ENCODE measurements at places on chromosomes 6 and 20.

- DNase-seq = no peak
Measured at GRCh38 chr6:62262283-62262682, 23.7 kb downstream of the KHDRBS2 start.

- DNase-seq = no peak
Measured at GRCh38 chr6:1025821-1026220, 286.1 kb upstream of the FOXQ1 start.

DNA sequence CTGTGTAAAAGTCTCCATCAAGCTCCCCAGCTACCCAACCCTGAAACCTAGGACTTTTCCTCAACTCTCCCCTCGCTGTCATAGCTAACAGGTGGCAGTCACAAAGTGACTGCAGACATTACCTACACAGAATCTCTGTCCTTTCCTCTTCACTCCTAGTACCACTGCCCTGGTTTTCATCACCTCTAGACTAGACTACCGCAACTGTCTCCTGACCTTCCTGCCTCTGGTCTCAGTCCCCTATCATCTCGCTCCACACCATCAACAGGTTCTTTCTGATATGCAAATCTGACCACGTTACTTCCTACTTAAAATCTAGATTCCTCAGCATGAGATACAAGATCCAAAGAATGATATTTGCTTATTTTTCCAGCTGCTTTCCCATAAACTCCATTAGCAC is 93.8 kb downstream of the SMLR1 start:
- DNase-seq = no peak

DNA sequence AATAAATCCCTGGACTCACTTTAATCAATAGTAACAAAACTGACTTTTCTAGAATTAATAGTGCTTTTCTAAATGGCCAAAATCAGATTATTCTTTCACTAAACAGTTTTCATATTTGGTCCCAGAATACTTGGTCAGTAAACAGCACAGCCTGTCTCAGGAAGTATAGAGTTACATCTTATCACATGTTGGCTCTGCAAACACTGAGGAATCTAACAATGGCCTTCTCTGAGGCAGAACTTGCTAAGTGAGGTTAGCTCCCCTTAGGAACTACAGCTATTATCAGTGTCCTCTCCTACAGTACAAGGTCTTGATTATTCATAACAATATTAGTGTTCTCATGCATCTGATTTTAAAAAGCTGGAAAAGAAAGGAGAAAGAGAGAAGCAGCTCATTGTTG is 1622.8 kb downstream of the HACE1 start:
- no peak for DNase-seq

DNA sequence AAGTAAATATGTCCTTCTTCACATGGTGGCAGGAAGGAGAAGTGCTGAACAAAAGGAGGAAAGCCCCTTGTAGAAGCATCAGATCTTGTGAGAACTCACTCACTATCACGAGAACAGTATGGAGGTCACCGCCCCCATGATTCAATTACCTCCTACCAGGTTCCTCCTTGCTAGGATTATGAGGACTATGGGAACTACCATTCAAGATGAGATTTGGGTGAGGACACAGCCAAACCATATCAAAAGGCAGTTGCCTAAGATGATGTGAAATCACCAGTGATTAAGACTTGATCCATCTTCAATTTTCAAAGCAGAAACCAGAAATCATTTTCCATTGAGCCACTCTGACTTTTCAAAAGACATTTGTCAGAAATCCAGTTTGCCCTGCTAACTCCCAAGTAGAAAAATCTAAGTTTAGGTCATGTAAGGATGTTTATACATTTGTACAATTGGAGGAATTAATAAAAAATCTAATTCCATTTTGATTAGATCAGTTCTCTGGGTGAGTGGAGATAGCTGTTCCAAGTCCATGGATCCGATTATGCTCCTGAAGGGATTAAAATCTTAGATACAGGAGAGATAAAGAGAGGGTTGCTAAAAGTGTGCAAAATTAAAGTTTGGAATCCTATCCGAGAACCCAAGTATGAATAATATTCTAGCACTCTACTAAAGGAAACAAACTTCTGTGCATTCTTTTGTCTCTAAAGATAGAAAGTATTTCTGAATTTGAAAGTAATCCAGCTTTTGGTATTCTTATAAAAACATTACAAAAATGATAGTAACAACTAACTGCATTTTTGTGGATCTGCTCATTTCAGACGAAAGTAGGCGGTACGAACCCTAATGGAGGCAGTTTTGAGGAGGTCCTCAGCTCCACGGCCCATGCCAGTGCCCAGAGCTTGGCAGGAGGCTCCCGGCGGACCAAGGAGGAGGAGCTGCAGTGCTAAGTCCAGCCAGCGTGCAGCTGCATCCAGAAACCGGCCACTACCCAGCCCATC is 39.5 kb downstream of the HDDC2 start:
- DNase-seq = no peak

DNA sequence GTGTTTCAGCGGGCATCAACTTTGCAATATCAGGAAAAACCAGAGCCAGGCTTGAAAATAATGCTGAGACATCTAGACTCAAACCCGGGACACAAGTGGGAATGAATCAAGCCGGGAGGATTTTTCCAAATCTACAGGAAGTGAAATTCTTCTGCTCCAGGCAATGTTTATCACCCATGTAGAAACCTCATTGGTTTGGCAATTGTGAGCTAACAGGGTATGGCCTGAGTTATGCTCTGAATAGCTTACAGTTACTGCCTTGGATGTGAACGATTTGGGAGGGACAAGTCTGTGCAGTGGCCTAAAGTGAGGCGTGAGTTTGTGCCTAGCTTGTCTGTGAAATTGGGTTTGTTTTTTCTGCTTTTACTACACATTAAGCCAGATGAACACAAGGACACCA is 87.4 kb downstream of the PCSK2 start:
- no peak for DNase-seq

DNA sequence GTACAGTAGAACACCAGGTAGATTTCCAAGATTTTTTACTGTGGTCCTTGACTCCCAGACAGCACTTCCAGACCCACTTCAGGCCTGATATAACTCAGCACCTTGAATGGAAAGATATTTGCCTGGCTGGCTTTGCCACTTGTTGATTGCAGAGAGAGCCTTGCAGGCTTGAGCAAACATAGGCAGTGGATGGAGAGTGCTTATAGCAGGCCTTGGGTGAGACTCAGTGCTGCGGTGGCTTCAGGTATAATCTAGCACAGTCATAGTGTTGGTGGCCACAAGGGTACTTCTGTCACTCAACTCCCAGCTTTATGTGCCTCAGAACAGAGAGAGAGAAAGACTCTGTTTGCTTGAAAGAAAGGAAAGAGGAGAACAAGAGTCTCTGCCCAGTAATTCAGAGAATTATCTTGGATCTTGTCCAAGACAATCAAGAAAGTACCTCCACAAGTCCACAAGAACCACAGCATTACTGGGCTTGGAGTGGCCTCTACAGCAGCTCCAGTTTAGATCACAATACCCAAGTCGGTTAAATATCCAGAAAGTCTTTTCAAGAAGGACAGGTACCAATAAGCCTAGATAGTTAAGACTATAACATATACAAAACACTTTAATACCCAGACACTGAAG is 70.5 kb upstream of the FKBP1C start:
- no peak for DNase-seq

DNA sequence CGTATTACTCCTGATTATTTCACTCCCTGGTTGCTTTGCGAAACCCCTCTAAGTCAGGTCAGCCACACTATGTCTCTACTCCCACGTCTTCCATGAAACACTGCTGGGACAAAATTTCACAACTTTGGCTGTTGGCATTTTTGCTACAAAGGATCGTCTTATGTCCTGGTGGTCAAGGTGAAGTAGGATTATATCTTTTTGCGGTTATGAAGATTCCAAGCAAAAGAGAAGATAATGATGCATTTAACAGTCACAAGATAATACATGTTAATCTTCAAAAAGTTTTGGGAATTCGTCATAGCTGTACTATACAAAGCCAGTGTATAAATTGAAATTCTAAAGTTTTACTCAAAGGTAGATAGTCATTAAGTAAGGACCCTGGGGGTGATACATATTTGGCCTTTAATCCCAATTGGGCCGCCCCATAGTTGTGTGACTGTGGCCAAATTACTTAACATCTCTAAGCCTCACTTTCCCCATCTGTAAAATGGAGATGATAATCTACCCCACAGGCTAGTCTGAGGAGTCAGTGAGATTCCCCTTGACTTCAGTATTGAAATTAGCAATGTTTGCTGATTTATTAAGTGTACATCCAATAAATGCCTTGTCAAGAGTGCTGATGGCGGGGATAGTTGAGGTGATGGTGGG is 212.1 kb downstream of the ARID1B start:
- no peak for DNase-seq

DNA sequence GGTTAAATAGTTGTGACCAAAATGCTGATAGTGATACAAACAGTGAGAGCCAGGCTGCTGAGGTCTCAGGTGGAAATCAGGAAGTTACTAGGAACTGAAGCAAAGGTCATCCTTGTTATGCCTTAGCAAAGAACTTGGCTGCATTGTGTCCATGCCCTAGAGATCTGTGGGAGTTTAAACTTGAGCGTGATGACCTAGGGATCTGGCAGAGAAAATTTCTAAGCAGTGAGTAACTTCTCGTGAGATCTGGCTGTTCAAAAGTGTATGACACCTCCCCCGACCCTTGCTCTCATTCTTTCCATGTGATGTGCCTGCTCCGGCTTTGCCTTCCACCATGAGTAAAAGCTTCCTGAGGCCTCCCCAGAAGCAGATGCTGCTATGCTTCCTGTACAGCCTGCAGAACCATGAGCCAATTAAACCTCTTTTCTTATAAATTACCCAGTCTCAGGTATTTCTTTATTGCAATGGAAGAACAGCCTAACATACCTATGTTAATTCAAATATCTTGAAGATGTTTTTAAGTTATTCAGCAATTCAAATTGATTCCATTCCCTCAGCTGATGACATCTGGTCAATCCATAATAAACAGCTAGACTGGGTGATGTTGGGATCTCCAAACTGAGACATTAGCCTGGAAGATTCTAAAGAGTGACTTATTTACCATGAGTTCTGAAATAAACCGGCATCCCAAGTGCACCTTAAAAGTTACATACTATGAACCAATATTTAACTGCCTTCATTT is 33.8 kb downstream of the KIF16B start:
- no peak for DNase-seq

DNA sequence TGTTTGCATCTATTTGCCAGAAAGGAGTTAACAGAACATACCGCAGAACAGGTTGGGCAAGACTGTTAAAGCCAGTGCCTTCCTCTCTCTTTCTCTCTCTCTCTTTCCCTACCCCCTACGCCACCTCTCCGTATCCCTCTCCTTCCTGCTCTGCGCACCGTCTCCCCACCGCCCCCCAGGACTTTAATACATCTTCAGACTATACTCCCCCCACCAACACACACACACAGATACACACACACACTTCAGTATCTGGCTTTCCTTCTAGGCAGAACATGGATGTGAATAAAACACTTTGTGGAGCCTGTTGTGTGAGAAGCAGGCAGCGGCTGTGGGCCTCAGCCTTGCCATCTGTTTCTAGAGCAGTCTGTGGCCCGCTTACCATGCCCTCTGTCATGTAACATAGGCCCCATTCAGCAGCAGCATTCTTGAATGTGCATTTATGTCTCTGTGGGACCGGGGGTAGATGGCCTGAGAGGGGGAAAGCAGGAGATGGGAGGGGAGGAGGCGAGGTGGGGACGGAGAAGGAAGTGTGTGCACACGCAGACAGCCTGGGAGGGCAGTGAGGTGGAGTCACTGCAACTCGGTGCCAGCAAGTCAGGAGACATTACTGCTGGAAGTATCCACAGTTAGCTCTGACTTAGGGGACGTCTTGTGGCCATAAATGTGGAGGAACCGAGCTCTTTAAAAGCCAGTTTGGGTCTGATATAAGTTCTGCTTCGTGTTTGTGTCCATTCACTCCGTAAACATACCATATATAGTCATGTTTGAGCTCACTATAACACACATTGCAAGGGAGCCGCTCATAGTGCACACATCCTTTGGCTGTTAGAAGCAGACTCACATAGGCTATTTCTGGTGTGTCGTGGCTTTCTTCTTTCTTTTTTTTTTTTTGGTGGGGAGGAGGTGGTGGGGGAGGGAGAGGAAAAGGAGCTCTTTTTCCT is 38.4 kb downstream of the RREB1 start:
- no peak for DNase-seq

DNA sequence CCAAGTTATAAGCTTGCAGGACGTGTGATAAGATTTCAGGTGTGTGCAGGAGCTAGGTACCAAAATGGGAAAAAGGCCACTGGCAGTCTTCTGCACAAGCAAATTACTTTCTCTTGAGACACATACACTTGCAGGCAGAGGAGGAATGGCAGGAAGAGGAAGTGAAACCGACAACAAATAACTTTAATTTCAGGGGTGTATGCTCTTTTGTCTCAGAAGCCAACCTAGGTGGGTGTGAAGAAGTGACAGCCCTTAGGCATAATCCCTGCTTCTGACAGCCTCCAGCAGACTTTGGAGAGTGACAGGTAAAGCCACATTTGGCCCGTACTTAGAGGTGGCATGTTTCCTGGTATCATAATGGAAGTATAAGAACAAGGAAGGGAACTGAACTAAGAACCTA is 118.8 kb upstream of the TRAF3IP2 start:
- no peak for DNase-seq

DNA sequence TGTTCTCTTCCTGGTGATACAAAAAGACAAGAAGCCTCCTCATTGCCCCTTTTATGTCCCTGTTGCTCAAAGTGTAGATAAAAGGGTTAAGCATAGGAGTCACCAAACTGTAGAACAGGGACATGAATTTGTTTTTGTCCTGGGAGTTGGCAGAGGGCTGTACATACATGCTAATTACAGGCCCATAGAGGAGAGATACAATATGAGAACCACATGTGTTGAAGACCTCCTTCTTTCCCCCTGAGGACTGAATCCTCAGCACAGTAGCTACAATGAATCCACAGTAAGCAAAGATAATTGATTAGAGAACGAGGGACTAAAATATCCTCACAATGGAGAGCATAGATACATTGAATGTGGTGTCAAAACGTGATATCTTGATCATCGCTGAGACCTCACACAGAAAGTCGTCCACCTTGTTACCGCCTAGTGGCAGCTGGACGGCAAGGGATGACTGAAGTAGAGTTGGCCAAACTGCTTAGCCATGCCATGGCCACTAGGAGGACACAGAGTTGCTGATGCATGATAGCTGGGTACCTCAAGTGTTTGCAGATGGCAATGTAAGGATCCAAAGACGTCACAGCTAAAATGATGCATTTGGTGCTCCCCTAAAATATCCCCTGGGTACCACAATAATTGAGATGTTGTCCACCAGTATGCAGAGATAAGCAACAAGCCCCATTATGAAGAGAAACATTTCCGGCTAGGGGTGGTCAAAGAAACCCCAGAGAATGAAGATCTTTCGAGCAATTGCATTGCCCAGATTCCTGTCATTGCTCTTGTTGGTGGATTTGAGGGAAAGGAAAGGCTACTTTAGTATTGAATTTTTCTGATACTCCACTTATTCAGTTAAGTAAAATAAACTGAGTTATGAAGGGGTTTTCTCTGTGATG is 15.0 kb downstream of the OR2B3 start:
- DNase-seq = no peak

- DNase-seq = no peak
Measured at GRCh38 chr6:89260310-89260709, 43.2 kb upstream of the GABRR1 start.

- DNase-seq = no peak
Measured at GRCh38 chr6:14476793-14477531, 359.4 kb downstream of the CD83 start.

- no peak for DNase-seq
Measured at GRCh38 chr6:140124498-140124897, 750.0 kb upstream of the CITED2 start.

GRCh38 chr6:112204350-112204706 is 50.0 kb downstream of the LAMA4 start:
- no peak for DNase-seq

All from stimulated activated effector memory CD8-positive, alpha-beta T cell treated with anti-CD3 and anti-CD28 coated beads, Interleukin-12 subunit alpha, Interleukin-12 subunit beta, amount 100 ng/mL, for 72 hours (primary cell).